ENCODE measurements at places on chromosomes 4 and X.

- DNase-seq, result no peak
Observed at GRCh38 chr4:71828470-71828869, 44.6 kb upstream of the GC start.

- DNase-seq, result no peak
Observed at GRCh38 chrX:110421500-110422455, 63.1 kb downstream of the RTL9 start.

DNA sequence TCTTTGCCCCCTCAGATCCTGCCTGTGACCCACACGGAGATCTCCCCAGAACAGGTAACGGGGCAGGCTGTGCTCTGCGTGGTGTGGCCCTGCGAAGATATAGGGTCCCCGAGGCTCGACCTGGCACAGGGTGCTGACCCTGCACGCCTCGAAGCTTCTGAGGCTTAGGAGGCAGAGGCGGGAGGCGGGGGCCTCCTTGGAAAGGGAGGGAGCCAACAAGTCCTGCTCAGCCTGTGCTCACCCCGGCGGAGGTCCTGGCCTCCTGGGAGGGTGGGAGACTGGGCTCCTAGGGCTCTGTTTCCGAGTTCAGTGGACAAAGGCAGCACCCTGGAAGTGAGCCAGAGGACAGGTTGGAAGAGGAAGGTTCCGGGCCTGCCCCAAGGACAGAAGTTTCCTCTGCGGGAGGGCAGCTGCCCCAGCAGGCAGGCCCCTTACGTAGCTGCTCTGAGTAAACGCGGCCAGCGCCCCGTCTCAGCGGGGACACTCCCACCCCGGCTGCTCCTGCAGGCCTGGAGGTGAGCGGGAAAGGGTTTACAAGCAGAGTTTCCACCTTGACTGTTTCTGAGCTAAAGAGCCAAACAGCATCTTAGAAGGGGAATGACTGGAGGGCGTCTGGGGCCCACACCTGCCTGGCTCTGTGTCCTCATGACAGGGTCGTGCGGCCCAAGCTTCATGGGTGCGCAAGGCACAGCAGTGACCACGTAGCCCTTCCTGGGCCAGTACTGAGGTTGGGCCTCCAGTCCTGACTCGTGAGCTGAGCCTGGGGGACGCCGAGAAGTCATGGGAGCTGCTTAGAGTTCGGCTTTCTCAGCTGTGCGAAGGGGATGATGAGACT lies 16.1 kb downstream of the TMEM175 start:
- no peak for DNase-seq

GRCh38 chrX:38575888-38576287 lies 14.5 kb downstream of the TSPAN7 start:
- DNase-seq, result no peak

- DNase-seq, result no peak
Observed at GRCh38 chrX:67582436-67582835, 38.6 kb downstream of the AR start.

DNA sequence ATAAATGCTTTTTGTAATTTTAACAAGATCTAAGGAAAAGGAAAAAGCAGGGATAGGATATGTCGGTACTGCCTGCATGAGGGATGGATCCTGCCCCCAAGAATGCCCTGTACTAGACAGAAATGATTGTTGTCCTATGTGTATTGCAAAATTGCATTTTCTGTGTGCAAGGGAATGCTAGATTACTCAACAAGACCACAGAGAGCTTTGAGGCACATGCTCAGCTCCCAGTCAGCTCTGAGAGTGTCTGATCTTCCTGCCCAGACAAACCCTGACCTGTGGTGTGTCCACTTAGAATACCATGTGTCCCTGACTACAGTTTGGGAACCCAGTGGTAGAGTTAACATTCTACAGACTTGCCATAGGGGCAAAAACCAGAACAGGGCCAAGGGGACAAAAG lies 129.2 kb upstream of the PAK3 start:
- no peak for DNase-seq
